Neural crest cell (in vitro differentiated cells): ENCODE measurements at places on chromosomes 6 and 20. TPM values are rescaled to one million over a fixed set of nuclear protein-coding genes. Genes with fewer than 3 reads are reported as not detected.

The RIMS4 gene
- 4.1 and 6.1 TPM in 2 replicates for total RNA-seq

The PROCR gene
- total RNA-seq, result not detected in 2 replicates

The INSM1 gene
- total RNA-seq, result 21.7 and 22.6 TPM in 2 replicates

The TP53TG5 gene
- total RNA-seq, result not detected in 2 replicates

The UBD gene
- not detected in 2 replicates for total RNA-seq

The SLC22A3 gene
- total RNA-seq, result 0.12 TPM in 1 of 2 replicates, not detected in the other

The MCCD1 gene
- not detected in 2 replicates for total RNA-seq

The DSP gene
- total RNA-seq, result 9.4 and 9.5 TPM in 2 replicates

The PRDM1 gene
- total RNA-seq, result 1.2 and 1.7 TPM in 2 replicates

The TAAR6 gene
- not detected in 2 replicates for total RNA-seq
